ENCODE measurements at places on chromosomes 12 and 14.

- peak; percentile 19 for DNase-seq
These were observed 58.0 kb downstream of the LGMN start for GRCh38 chr14:92690171-92691011.

- DNase-seq = peak; percentile 57
These were observed 176.1 kb downstream of the SLC25A21 start for GRCh38 chr14:36996133-36996856.

DNA sequence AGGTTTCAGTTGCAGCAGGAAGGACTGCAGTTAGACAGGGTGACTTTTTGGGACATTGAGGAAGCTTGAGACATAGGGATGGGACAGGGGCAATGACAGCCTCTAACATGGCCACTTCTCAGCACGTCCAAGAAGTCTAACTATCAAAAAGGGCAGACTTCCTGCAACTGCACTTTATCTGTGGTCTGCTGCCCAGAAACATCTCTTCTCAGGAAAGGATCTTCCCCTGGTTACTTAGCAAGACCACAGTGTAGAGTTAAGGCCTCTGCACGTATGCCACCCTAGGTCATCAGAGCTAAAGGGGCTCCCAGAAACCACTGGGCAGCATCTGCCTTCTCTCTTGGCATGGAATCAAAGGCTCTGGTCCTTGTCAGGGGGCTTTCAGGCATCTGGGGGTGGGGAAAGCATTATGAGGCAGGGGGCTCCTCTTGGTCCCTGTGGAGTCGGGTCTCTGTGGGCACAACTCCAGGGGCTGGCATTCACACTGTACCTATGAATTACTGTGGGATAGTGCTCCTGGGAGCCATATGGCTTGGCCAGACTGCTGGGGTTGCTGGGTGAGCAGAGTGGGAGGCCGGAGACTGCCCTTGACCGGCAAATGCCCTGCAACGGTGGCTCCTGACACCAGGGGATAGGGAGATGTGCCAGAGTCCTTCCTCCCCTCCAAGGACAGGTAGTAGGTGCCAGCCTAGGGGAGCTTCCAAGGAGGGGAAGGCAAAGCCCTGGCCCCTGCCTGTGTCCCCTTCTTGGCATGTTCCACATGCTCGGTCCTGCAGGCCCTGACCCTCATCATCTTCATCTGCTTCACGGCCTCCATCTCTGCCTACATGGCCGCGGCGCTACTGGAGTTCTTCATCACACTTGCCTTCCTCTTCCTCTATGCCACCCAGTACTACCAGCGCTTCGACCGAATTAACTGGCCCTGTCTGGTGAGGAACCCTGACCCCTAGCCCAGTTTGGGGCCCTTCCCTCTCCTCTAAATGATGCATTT lies 1.0 kb downstream of the CMTM5 start:
- DNase-seq = no peak

DNA sequence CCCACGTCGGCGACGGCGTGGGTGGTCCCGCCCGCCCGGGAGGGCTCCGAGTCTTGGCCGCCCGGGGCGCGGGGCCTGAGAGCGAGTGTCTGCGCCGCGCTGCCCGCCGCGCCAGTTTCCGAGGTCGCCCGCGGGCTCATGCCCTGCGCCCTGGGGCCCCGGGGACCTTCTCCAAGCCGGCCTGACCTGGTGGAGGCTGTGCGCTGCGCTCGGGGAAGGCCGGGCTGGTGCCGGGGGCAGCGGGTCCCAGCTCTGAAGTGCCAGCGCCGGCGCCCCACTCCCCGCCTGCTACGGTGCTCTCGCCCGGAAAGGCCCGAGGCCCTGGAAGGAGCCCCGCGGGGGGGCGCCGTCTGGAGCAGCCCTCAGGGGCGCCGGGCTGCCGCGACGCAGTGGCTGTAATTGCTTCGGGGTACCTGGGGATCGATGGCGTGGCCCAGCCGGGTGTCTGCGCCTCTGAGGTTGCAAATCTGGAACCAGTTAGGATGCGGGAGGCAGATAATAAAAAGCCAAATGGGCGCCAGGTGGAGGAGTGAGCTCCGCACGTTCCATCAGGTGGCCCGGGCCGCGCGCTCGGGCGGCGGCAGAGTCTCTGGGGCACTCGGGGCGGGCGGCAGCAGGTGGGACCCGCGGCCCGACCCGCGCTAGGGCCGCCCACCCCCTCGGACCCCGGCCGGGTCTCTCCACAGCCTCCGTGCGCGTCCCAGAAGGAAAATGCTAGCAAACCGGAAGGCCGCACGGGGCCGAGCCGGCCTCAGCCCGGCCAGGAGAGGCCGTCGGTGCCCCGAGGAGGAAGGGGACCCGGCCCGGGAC lies 102.3 kb upstream of the DIO3 start:
- DNase-seq = no peak

GRCh38 chr12:131737150-131737827 lies 26.4 kb downstream of the SFSWAP start:
- peak; percentile 35 for DNase-seq

DNA sequence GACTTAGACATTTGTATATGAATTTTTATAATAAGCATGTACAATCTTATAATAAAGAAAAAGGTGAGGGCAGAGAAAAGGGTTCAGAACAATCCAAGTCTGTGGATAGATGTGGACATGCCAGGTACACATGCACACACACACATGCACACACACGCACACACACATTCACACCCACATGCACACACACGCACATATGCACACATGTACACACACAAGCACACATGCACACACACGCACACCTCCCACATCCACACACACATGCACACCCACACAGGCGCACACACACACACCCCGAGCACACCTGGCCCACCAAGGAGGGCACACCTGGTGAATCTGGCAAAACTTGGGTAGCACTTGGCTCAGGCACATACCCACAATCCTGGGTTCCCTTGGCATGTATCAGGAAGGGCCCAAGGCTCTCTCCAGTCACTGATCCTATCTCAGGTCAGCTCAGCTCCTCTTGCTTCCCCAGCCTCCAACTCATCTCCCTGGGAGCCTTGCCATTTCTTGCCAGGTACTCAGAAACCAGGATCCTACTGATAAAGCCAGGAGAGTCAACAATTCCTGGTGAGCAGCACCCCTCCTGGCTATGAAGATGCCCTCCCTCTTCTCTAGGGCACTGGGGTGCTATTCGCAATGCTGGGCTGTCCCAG lies 18.6 kb upstream of the TMEM106C start:
- no peak for DNase-seq

- DNase-seq = no peak
These were observed 170.0 kb upstream of the FOXN3 start for GRCh38 chr14:89587136-89587420.

GRCh38 chr14:54698966-54699530 lies 132.1 kb downstream of the SAMD4A start:
- no peak for DNase-seq

DNA sequence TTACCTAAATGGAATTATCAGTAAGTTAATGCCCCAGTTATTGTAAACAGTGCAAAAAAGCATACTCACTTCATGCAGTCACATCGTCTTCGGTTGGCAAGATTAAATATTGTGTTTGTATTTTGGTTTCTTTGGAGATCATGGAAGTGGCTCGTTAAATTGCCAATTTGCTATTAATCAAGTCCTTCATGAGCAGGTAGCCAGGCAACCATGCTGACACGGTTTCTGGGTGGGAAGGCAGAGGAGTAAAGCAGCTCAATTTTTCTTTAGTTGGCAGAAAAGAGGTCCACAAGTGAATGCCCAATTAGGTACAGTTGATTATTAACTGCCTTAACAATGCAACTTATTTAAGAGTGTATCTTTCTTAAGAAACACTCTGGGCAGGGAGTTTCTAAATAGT lies 43.9 kb downstream of the PPP4R3A start:
- DNase-seq = no peak

GRCh38 chr14:53793790-53794505 lies 162.7 kb downstream of the BMP4 start:
- DNase-seq = peak; percentile 42

GRCh38 chr12:27488479-27488878 lies 35.5 kb upstream of the PPFIBP1 start:
- no peak for DNase-seq

GRCh38 chr14:75231320-75231719 lies 47.3 kb upstream of the FOS start:
- DNase-seq = no peak

- no peak for DNase-seq
These were observed 182.2 kb downstream of the KITLG start for GRCh38 chr12:88398031-88398430.

- DNase-seq = peak; percentile 45
These were observed 13.4 kb downstream of the ASB2 start for GRCh38 chr14:93962701-93963601.

DNA sequence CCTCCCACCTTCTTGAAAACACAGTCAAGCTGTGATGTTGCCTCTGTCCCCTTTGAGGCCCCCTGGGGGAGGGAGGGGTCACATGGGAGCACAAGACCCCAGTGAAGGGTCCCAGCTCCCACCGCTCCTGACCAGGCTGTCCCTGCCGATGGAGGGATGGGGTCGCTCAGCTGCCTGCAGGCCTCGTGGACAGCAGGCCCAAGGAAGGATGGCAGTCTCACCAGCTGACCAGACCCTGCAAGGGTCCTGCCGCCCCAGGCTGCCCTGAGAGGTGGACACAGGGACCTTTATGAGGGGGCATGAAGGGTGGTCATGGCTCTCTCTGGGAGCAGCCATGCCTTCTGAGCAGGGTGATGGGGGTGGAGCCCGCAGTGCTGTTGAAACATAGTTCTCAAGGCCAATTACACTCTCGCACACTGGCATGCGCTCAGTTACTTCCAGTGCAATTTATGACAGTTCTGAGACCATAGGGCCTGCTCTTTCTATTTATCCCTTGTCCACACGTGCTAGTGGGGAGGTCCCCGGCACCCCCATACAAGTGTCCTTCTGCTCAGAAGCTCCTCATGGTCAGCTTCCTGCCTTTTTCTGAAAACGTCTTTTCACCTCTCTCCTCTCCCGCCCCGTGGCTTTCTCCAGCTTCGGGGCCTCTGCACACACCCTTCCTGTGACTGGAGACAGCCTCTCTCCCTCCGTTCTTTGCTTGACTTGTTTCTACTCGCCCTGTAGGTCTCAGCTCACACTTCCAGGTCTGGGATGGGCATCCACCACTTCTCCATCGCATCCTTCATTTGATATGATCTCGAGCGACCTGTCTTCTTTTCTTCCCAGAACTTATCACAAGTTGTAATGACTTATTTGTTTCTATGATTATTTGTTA lies 313.1 kb downstream of the ADGRD1 start:
- no peak for DNase-seq

DNA sequence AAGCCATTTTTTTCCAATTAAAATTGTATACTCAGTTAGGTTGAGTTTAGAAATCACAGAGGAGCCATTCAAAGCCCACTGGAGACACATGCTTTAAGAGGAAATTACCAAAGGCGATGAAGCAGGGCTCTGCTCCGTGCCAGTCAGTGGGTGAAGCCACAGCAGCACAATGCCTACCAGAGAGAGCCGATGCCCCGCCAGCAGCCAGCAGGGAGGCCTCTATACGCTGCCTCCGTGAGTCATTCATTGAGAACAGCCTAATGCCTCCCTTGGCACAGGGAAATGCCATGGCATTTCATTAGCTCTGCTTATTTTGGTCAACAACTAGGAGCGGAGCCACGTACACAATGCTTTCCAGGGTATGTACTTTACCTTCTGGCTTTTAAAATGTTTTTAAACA lies 197.8 kb upstream of the FRMD6 start:
- DNase-seq = peak; percentile 58

DNA sequence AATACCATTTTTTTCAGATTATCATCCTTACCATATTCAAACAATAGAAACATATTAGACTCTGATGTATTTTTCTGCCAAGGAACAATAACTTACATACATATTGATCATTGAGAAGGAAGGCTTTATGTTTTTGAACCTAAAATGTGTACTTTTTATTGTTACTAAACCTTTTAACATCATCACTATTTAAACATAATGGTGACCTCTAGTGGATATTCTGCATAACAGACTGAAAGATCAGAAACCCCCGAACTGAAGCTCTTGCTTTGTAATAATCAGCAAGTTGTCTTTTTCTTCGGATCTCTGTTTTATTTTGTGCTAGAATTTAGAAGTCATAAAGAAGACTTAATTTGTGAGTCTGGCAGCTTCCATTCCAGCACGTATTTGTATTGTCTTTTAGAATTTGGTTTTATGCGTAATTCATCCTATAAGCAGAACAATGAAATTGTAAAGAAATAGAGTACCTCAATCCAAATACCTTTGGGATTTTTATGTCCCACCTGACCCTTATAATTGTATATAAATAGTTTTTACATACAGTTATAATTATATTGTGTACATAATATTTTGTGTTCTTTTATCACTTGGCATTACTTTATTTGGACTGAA lies 125.9 kb upstream of the ATF1 start:
- DNase-seq = peak; percentile 87

- no peak for DNase-seq
These were observed 22.7 kb downstream of the NOC4L start for GRCh38 chr12:132166801-132167591.

DNA sequence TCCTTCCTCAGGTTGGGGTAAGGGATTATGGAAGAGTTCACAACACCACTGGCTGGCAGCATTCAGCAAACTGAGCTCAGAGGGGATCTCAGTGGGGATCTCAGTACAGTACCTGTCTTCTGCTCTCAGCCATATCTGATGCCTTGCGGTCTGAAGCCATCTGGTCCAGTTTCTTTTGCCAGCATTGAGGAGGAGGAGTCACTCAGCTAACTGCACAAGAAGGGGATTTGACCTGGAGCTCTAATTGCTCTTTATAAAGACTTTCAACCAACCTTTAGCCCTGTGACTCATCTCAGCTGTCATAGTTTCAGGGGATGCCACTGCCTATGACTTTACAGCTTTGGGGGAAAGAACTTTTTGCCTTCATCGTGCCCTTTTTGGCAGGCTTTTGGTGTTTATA lies 44.9 kb downstream of the JKAMP start:
- DNase-seq = no peak
